ENCODE measurements at places on chromosomes 11 and 22.

GRCh38 chr11:35227576-35228327 lies 88.8 kb downstream of the CD44 start:
- H3K36me3 ChIP-seq, result no peaks in the 10 kb centered on the region
- no peaks in the 10 kb centered on the region for H3K27me3 ChIP-seq
- H3K27ac ChIP-seq, result no peak overlapping the region
- no peak for DNase-seq

- no peak overlapping the region for H3K4me3 ChIP-seq
- H3K27me3 ChIP-seq, result no peaks in the 10 kb centered on the region
- no peaks in the 10 kb centered on the region for H3K36me3 ChIP-seq
- H3K4me1 ChIP-seq, result peaks cover 14% of the 10 kb centered on the region
These were observed 270.5 kb downstream of the TENM4 start for GRCh38 chr11:79170321-79170720.

DNA sequence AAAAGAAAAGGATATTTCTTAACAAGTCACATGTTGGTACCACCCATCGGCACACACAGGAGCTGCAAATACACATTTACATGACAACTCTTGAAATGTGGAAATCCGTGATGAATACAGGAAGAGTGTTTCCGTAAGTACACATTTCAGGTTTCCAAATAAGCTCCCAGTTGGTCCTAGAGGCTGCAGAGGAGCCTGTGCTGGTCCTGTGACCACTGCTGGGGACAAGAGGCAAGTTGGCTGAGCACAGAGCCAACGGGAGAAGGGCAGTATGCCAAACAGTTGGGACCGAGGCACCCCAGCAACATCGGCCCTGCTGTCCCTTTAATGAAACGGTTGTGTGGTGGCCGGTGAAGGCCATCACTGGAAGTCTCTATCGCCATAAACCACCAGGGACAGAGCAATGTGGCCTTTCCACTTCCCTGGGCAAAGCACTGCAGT lies 38.5 kb upstream of the ARFGAP3 start:
- no peaks in the 10 kb centered on the region for H3K27me3 ChIP-seq
- no peak overlapping the region for H3K4me3 ChIP-seq
- DNase-seq, result no peak
- H3K4me1 ChIP-seq, result no peaks in the 10 kb centered on the region

GRCh38 chr11:129287920-129288319 lies 87.7 kb upstream of the BARX2 start:
- H3K27me3 ChIP-seq, result no peaks in the 10 kb centered on the region
- no peak overlapping the region for H3K4me3 ChIP-seq
- H3K36me3 ChIP-seq, result no peaks in the 10 kb centered on the region
- no peak for DNase-seq

DNA sequence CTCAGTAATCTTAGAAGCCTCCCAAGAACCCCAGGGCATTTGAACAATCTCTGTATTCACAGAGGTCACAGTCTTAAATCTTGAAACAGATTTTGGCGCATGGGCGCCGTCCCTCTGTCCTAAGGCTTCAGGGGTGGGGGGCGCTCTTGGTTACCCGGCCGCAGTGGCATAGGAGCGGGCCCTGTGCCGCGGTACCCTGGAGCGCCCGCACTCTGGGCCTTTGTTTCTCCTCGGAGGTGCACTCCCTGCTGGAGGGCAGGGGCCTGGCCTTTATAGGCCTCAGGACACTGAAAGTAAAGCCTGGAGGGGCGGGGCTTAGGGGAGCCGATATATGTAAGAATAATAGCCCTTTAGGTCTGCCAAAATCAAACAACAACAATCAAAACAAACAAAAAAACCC lies 197.3 kb upstream of the FOLH1 start:
- no peaks in the 10 kb centered on the region for H3K4me1 ChIP-seq
- no peak overlapping the region for H3K4me3 ChIP-seq
- H3K27ac ChIP-seq, result no peak overlapping the region
- no peaks in the 10 kb centered on the region for H3K36me3 ChIP-seq
- DNase-seq, result no peak
- no peaks in the 10 kb centered on the region for H3K27me3 ChIP-seq

DNA sequence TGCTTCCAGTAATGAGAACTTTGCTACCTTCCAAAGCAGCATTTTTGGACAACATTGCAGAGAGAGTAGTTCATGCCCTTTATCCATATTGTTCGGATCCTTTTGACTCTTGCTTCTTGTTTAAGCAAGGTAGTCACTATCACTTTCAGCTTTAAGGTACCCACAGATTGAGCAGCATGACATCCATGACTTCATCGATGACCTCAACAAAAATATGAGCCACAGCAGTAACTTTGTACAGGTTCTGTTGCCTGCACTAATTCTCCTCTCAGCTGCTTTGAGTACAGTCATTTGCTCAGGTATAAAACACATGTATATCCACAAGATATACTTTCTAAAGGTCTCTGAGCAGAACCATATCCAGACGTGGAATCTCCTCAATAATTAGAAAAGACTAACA lies 546.3 kb downstream of the SOX6 start:
- no peak for DNase-seq
- H3K4me3 ChIP-seq, result no peak overlapping the region
- no peaks in the 10 kb centered on the region for H3K36me3 ChIP-seq
- peaks cover 6% of the 10 kb centered on the region for H3K27me3 ChIP-seq

GRCh38 chr11:109106151-109106906 lies 315.7 kb upstream of the C11orf87 start:
- no peaks in the 10 kb centered on the region for H3K36me3 ChIP-seq
- H3K27me3 ChIP-seq, result no peaks in the 10 kb centered on the region
- H3K4me1 ChIP-seq, result peaks cover 5% of the 10 kb centered on the region

DNA sequence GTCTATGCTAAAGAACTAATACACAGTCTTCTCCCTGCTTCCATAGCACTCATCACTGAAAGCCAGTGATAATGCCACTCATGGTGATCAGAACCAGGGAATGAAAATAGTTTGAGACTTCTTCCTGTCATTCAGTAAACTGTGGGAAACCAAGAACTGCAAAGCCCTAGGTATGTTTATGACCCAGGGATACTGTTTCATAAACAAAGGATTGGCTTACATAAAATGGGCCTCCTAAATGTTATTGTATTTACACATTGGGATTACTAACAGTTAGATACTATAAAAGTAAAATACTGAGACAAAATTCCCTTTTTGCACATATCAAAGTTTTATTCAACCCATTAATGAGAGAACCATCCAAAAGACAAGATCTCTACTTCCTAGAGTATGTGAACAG lies 21.3 kb upstream of the CWF19L2 start:
- H3K27ac ChIP-seq, result no peak overlapping the region
- no peak overlapping the region for H3K4me3 ChIP-seq
- DNase-seq, result no peak
- H3K27me3 ChIP-seq, result peaks cover 41% of the 10 kb centered on the region
- H3K36me3 ChIP-seq, result no peaks in the 10 kb centered on the region

- peak overlapping the region; percentile 93 for H3K27ac ChIP-seq
- H3K27me3 ChIP-seq, result no peaks in the 10 kb centered on the region
- peak overlapping the region; percentile 79 for H3K4me3 ChIP-seq
- peak; percentile 87 for DNase-seq
- H3K4me1 ChIP-seq, result peaks cover 11% of the 10 kb centered on the region
These were observed 651 bp upstream of the ARL2 start for GRCh38 chr11:65013130-65013887.

DNA sequence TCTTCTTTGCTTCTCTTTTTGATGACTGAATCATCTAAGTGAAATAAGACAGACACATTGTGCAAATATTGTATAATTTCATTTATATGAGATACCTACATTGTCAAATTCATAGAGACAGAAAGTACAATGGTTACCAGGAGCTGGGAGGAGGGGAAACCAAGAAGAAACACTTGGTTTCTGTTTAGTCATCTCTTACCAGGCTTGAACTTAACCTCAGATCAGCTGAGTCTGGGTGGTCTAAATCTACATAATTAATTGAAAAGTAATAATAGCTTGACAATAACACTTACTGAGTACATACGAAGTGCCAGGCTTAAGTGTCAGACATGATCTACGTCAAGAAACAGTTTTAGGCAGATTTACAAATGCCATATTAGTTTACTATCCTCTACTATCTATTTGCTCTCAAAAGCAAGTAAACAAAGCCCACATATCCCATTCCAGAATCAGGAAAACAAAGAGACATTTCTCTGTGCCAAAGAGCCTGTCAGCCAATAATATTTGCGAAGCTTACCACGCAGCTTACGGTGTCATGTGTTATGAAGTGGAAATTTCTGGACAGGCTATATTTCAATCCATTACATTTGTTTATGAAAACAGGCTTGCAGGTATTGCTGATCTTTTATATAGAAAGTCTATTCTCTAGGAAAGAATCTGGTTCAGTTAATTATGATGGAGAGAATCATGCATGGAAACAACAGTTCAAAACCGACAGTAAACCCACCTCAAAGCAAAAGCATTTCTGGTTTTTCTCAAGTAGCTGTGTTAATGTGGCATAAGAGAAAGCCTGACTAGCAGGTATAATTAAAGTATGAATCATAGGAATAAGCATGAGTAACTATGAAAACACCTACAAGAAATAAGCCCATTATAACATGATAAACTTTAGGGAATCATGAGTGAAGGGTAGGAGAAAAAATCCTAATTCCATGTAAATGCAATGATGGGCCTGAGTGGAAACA lies 2.7 kb upstream of the ARHGAP42 start:
- H3K4me3 ChIP-seq, result no peak overlapping the region
- peaks cover 53% of the 10 kb centered on the region for H3K4me1 ChIP-seq
- H3K27me3 ChIP-seq, result no peaks in the 10 kb centered on the region
- no peaks in the 10 kb centered on the region for H3K36me3 ChIP-seq
- peak overlapping the region; percentile 71 for H3K27ac ChIP-seq

DNA sequence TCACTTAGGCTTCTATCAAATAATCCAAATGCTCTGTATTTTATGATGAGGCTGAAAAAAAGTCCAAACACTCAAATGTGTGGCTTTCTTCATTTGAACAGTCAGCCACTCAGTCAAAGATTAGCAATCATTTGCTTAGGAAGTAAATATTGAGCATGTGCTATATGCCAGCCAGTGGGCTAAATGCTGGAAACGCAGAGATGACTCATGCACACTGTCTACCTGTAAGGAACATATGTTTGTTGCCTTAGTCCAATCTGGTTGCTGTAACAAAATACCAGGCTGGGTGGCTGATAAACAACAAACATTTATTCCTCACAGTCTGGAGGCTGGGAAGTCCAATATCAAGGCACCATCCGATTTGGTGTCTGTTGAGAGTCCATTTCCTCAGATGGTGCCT lies 617.3 kb downstream of the NTM start:
- peaks cover 44% of the 10 kb centered on the region for H3K27me3 ChIP-seq
- H3K27ac ChIP-seq, result no peak overlapping the region
- no peak overlapping the region for H3K4me3 ChIP-seq
- H3K4me1 ChIP-seq, result no peaks in the 10 kb centered on the region
- no peaks in the 10 kb centered on the region for H3K36me3 ChIP-seq
- DNase-seq, result no peak

- H3K27ac ChIP-seq, result no peak overlapping the region
- H3K36me3 ChIP-seq, result peaks cover 6% of the 10 kb centered on the region
- DNase-seq, result no peak
- no peak overlapping the region for H3K4me3 ChIP-seq
- no peaks in the 10 kb centered on the region for H3K27me3 ChIP-seq
These were observed 576.5 kb upstream of the CCDC90B start for GRCh38 chr11:83862691-83863090.

DNA sequence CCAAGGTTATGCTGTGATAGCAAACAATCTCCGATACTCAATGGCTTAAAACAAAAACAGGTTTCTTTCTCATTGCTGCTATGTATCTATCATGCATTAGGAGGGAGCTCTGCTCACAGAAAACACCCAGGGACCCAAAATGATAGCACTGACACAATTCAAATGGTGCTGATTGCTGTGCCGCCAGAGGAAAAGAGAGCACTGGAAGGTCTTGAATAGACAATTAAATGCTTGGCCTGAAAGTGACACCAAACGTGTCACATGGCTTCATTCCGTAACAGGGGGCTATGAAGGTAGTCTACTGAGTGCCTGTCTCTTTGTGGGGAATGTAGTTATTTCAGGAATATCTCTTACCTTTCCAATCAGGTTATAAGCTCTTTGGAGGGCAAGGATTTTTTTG lies 94.2 kb downstream of the FAR1 start:
- H3K36me3 ChIP-seq, result no peaks in the 10 kb centered on the region
- H3K27ac ChIP-seq, result no peak overlapping the region
- no peak for DNase-seq
- no peaks in the 10 kb centered on the region for H3K27me3 ChIP-seq

- H3K27me3 ChIP-seq, result no peaks in the 10 kb centered on the region
- DNase-seq, result no peak
- H3K27ac ChIP-seq, result no peak overlapping the region
- peaks cover 30% of the 10 kb centered on the region for H3K4me1 ChIP-seq
- H3K36me3 ChIP-seq, result peaks cover 3% of the 10 kb centered on the region
These were observed 58.6 kb downstream of the UVRAG start for GRCh38 chr11:75873417-75874221.

GRCh38 chr11:45772986-45773785 lies 31.8 kb upstream of the SLC35C1 start:
- H3K27me3 ChIP-seq, result peaks cover 23% of the 10 kb centered on the region
- H3K4me1 ChIP-seq, result peaks cover 7% of the 10 kb centered on the region
- no peaks in the 10 kb centered on the region for H3K36me3 ChIP-seq
- H3K27ac ChIP-seq, result no peak overlapping the region

GRCh38 chr11:117829369-117829725 lies 4.8 kb upstream of the FXYD2 start:
- no peak for DNase-seq
- H3K27ac ChIP-seq, result no peak overlapping the region
- H3K4me3 ChIP-seq, result no peak overlapping the region
- H3K36me3 ChIP-seq, result no peaks in the 10 kb centered on the region
- peaks cover 28% of the 10 kb centered on the region for H3K4me1 ChIP-seq

- peaks cover 57% of the 10 kb centered on the region for H3K4me1 ChIP-seq
- H3K36me3 ChIP-seq, result peaks cover 27% of the 10 kb centered on the region
- no peaks in the 10 kb centered on the region for H3K27me3 ChIP-seq
- H3K4me3 ChIP-seq, result no peak overlapping the region
These were observed 101.6 kb downstream of the COMMD9 start for GRCh38 chr11:36187622-36188021.

- H3K4me3 ChIP-seq, result no peak overlapping the region
- H3K27ac ChIP-seq, result no peak overlapping the region
- no peak for DNase-seq
- peaks cover 1% of the 10 kb centered on the region for H3K36me3 ChIP-seq
- no peaks in the 10 kb centered on the region for H3K27me3 ChIP-seq
These were observed 73.3 kb downstream of the PRSS23 start for GRCh38 chr11:86873573-86874083.
